ENCODE measurements at places on chromosomes 5 and 9. TPM values are rescaled to one million over a fixed set of nuclear protein-coding genes. Genes with fewer than 3 reads are reported as not detected.

The IFNA2 gene
- not detected for total RNA-seq

The ACOT12 gene
- 0.08 TPM for total RNA-seq

The PCDHGA12 gene
- total RNA-seq: not detected

The NDOR1 gene
- 16.0 TPM for total RNA-seq

The RMRP gene
- 4.7 TPM for total RNA-seq

The MARVELD2 gene
- 2.7 TPM for total RNA-seq

The ADGRV1 gene
- total RNA-seq: 0.57 TPM

The FCN2 gene
- total RNA-seq: not detected

The FREM1 gene
- total RNA-seq: not detected
